Peyer's patch (tissue), 4 donors: ENCODE measurements at places on chromosomes 2 and 18.

GRCh38 chr18:55088000-55088401 is 128.7 kb upstream of the CCDC68 start:
- DNase-seq, result no peak

GRCh38 chr2:3379647-3380534 is at the start of gene TRAPPC12:
Gene TRAPPC12 (plus strand): TSS chr2:3379694. CDS start chr2:3387624, 7,930 bp downstream.
- peak; percentile 96 for DNase-seq

- DNase-seq, result no peak
Measured at GRCh38 chr2:208049441-208049840, 24.1 kb upstream of the PLEKHM3 start.

DNA sequence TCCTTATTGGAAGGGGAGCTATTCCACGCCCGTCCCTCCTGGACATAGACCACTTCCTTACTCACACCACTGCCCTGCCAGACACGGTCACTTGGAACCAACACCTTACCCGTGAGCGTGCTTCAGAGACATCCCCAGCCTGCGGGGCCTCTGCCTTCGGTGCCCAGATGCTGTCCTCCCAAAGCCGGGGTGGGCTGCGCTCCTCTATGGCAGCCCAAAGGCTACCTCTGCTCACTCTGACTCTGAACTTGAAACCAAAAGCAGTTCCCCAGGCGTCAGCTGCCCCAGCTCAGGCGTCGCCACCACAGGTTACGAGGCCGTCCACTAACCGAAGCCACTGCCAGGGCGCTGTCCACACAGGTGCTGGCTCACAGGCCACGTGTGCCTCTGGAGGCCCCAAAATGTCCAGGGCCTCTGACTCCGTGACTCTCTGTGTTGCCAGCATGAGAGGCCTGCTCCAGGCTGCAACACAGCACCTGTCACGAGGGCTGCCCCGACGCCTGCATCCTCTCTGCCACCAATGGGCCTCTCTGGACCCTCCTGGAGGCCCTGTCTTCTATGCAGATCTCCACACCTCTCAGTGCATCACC is 23.8 kb downstream of the HDAC4 start:
- no peak for DNase-seq

GRCh38 chr18:69954719-69955480 is 7.2 kb upstream of the CD226 start:
- DNase-seq, result no peak

DNA sequence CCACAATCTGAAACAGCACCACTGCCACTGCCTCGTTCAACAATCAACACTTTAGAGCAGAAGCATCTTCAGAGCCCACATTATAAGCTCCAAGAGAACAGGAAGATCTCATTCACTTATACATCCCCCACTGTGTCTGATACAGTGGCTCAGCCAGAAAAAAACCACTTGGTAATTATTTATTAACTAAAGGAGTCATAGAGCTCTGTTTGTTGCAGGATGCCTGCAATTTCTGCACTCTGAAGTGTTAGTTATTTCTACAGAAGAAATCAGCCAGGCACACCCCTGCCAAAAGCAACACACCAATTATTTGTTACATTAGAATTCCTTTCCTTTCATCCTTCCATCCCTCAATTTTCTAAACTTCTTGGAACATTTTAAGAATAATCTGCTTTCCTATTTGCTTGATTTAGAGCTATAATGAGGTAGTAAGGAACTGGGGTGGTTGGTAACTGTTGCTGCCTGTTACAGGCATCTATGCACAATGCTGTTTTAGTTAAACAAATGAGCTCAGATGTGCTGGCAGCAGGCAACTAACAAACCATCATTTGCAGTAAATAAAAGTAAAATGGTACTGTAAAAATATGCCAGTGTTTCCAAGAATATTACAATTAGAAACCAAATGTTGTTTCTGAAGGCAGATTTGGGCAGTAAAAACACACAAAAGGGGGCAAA is 59.9 kb downstream of the DYM start:
- no peak for DNase-seq

DNA sequence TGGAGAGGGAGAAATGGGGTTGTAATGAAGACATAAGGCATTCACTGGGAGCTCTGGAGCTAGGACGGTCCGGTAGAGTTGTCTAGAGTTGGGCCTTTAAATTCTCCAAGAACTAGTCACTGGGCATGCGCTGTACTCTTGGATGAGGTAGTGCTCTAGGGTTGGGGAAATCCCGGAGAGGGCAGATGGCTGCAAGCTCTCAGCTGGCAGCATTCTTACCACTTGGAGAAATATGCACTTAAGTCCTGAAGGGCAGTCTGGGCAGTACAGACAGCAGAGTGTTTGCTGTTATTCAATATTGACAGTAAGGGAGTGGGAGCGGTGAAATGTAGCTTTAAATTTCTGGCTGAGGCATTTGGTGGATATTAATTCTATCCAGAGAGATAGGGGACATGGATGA is 214.6 kb downstream of the RDH14 start:
- no peak for DNase-seq

DNA sequence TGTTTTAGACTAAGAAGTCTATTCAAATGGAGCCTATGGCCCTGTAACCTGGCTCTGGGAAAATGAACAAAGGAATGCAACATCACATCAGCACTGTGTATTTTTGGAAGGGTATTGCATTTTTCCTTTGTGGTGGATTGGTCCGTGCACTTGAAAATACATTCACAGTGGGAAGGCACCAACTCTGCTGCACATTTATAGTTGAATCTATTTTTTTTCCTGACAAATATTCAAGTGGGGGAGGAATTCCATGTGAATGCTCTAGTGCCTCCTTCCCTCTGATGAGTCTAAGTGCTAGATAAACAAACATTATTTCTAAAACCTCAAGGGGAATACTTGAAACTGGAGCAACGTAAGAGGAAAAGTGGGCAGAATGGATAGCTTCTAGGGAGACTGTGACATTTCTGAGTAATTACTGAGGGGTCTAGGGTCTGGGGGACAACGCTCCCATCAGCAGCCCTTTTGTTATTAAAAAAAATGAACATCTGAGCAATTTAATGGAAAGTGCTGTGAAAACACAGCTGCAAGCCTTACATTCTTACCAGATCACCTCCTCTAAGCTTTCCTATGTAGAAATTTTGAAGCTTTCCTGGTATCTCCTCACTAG is 208.2 kb downstream of the SLC8A1 start:
- no peak for DNase-seq

DNA sequence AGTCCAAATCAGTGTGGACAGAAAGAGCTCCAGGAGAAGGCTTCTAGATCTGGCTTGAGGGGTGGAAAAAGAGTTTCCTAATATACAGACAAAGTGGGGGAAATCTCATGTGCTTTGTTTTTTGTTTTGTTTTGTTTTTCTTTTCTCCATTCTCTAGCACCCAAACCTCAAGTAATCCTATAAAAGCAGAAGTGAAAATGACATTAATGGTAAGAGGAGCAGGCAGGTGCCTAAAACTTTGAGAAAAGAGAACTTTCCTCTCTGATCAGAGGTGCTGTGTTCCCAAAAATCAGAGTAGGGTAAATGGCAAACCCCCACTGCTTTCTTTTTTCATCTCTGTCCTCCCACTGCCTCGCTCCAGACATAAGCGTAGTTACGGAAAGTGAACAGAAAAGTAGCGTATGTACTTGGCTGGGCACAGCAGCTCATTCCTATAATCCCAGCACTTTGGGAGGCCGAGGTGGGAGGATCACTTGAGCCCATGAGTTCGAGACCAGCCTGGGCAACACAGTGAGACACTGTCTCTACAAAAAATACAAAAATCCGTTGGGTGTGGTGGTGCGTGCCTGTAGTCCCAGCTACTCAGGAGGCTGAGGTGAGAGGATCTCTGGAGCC is 77.8 kb downstream of the FAM161A start:
- no peak for DNase-seq

- DNase-seq, result no peak
Measured at GRCh38 chr2:160747501-160748170, 254.0 kb upstream of the RBMS1 start.

- DNase-seq, result no peak
Measured at GRCh38 chr2:9807555-9808305, 35.5 kb upstream of the TAF1B start.

DNA sequence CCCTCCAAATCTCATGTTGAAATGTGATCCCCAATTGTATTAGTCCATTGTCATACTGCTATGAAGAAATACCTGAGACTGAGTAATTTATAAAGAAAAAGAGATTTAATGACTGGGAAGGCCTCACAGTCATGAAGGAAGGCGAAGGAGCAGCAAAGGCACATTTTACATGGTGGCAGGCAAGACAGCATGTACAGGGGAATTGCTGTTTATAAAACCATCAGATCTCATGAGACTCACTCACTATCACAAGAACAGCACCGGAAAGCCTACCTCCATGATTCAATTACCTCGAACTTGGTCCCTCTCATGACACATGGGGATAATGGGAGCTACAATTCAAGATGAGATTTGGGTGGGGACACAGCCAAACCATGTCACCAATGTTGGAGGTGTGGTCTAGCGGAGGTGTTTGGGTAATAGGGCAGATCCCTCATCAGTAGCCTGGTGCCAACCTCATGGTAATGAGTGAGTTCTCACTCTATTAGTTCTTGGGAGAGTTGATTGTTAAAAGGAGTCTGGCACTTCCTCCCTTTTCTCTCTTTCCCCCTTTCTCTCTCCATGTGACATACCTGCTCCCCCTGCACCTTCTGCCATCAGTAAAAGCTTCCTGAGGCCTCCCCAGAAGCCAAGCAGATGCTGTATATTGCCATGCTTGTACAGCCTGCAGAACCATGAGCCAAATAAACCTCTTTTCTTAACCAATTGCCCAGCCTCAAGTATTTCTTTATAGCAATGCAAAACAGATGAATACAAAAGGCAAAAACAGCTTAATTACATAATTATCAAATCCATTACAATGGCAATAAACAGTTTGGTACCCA is 14.5 kb upstream of the FN1 start:
- DNase-seq, result no peak

GRCh38 chr18:54957996-54958395 is 1.3 kb downstream of the CCDC68 start:
- no peak for DNase-seq

DNA sequence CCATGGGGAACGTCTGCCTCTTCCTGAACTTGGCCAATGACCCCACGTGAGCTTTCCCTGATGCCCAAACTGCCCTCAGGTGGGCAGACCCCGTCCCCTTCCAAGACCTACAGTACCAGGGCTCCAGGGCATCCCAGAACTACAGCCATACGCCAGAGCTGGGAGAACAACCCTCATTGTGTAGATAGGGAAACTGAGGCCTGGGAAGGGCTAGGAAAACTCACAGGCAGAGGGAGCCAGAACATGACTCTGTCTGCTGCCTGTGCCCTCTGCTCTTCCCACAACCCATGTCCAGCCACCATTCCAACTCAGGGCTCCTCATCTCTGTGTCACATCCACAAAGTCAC is 16.8 kb upstream of the ANKRD53 start:
- no peak for DNase-seq

- peak; percentile 67 for DNase-seq
Measured at GRCh38 chr18:10453806-10454680, at the start of gene APCDD1. Gene APCDD1 (plus strand): TSS chr18:10454635. CDS start chr18:10454982, 347 bp downstream.

DNA sequence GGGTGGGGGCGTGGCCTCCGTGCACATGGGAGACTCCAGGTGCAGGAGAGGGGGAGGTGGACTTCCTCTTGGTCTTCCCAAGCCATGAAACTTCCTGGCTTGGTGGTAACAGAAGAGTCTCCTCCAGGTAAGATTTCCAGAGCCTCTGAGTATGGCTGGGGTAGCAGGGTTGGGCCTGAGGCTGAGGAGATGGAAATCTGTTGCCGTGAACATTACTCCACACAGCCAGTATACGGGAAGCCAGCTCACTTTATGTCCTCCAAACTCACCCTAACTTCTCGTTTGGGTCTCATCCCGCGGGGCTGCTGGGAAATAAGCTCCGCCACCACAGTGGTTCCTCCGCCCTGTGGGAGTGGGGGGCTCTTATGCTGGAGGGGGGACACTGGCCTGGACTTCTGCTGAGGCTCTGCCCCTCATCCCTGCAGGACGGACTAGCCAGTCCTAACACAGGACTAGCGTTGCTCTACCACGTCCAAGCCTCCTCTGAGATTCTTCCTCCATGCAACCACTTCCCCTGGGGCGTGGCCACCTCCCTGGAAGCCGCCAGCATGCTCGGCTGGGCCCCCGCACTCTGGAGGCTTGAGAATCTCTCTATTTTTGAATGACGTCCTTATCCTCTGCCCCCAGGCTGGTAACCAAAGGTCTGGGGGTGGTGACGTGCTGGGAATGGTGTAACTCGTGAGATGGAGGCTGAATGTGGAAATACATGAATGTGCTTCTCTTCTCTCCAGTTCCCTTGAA is 777 bp upstream of the RAB17 start:
- peak; percentile 85 for DNase-seq

GRCh38 chr2:241822264-241822623 is 13.3 kb downstream of the NEU4 start:
- DNase-seq, result no peak

DNA sequence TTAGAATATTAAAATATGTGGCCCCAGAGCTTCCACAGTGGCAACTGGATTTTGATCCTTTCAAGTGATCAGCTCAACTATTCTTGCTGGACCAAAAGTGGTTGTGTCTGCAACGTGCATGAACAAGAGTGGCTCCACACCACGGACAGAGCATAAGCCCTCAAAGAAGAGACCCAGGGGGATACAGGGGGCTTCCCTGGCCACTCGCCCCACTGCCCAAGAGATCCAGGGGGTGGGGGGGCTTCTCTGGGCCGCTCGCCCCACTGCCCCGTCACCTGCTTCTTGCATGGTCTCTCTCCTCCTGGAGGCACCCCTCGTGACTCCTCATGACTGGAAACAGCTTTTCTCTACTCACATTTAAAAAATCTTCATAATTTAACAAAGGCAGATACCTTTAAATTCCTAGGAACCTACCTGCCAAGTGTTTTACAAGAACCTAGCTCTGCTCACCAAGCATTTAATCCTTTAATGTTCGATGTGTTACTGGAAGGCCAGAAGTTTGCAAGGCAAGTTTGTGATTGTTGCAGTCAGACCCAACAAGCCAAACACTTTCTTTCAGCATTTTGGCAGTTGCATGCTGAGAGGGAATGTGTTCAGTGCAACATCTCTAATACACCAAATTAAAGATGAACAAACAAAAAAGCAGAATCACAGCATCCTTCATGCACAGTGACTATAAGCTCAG is 174.3 kb downstream of the BCL2 start:
- no peak for DNase-seq
